ENCODE measurements at places on chromosomes 12 and 14.

- no peak for DNase-seq
Observed at GRCh38 chr12:2057795-2058408, 5.1 kb downstream of the CACNA1C start.

DNA sequence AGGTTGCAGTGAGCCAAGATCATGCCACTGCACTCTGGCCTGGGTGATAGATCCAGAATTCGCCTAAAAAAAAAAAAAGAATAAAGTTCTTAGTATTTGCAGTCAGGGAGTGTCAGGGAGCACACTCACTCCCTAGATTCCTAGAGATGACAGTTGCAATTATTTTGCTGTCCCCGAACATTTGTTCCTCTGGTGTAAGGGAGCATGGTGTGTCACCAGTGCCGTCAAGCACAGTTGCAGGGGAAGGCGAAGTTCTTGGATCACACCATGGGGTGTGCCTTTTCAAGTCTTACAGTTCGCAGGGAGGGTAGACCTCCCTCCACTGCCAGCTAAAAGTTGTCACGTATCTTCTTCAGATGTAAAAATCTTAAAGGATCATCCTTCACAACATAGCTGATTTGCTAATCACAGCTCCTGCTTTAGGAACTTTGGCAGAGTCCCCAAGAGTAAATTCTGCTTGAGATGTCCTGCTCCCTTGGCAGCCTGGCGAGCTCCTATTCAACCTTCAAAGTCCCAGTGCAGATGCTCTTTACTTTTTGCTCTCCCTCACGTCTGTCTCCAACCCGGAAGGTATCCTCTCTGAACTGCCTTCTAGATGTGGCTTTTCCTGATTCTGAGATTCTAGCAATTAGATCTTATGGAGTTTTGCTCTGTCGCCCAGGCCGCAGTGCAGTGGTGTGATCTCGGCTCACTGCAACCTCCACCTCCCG, 11.3 kb downstream of the ACACB start:
- no peak for DNase-seq

- no peak for DNase-seq
Observed at GRCh38 chr12:124227951-124228711, 66.8 kb upstream of the RFLNA start.

- DNase-seq: no peak
Observed at GRCh38 chr14:91331721-91332120, 85.9 kb downstream of the CCDC88C start.

GRCh38 chr12:131368668-131369071, 342.2 kb upstream of the SFSWAP start:
- DNase-seq: no peak

DNA sequence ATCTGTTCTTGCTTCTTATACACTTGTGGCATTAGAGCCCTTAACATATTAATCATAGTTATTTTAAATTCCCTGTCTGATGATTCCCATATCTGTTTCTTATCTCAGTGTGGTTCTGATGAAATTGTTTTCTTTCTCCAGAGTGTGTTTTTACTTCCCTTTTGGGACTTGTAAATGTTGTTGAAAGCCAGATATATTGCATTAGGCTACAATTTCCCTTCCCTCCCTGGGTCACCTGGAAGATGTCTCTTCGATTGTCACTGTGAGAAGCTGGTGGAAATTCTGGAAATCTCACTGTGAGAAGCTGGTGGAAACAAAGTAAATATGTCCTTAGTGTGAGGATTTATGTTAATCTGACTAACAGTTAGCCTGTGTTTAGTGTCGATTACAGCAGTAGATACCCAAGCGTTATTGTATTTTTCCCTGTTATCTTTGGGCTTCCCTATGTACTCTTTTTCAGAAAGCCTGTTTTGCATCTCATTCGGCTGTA, 717.3 kb downstream of the TRHDE start:
- no peak for DNase-seq

- no peak for DNase-seq
Observed at GRCh38 chr14:93976477-93977057, at the start of gene ASB2. ASB2 (minus strand) TSS chr14:93976570; CDS start chr14:93964539, 12,031 bp downstream.

GRCh38 chr12:108099778-108100489, 29.2 kb upstream of the WSCD2 start:
- no peak for DNase-seq

GRCh38 chr14:59069163-59069854, 119.2 kb upstream of the DAAM1 start:
- DNase-seq: no peak

- no peak for DNase-seq
Observed at GRCh38 chr14:54747616-54748015, 155.0 kb downstream of the GCH1 start.

DNA sequence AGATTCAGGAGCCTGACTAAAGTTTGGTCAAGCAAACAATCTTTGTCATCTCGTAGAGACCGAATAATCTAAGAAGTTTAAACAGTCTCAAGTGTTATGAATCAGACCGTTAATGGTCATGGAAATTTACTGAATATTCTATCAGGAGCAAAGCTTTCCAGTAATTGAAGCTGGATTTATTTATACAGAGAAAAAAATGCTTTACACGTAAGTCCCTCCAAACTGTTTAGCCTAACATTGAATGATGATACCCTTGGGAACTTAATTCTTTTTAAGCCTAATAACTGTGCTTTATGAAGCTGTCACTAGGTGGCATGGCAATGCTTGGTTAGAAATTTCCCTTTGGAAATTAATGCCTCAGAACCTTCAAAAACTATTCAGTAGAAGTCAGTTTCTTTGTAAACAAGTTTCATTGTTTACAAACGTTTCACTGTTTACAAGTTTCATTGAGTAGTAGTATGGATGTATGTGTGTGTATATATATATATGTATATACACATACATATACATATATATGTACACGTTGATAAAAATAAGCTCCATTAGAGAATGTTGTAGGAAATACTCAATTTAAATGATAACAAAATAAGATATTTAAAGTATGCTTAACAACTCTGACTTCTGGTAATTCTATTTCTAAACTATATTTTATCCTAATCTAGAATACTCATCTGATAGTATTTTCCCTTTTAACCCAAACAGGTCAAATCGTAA, 32.1 kb downstream of the DEPDC4 start:
- peak; percentile 35 for DNase-seq

GRCh38 chr12:94545935-94546771, 86.5 kb upstream of the CEP83 start:
- DNase-seq: peak; percentile 61

- no peak for DNase-seq
Observed at GRCh38 chr12:806200-806791, 53.9 kb downstream of the WNK1 start.

DNA sequence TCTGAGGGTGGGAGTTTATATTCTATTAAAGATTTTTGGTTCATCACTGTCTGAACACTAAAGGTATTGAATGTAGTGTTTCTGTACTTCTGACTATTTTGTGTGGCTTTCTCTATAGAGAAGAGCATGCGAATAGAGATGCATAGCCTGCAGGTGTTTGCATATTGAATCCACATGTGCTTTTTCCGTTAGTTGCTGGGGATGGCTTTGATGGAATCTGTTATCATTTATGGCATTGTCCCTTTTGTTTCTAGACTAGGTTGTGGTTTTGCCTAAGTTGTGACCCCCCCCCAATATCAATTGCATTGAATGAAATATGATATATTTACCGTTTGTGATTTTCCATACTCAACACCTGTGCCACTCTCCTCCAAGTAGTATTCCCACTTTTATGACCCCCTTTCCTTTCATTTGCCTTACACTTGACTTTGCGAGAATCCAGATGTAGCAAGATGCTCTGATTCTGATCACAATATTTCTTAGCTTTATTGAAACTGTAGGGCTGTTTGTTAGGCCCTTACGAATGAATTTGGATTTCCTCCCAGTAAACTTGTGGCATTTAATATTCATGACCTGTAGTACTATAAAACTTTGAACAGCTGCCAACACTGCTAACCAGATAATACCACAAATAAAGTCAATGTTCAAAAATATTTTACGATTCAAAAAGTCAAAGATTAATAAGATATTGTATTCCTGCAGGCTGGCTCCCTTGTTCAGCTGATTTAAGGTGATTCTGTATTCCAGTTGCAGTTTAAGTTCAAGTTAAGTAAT, 176.4 kb downstream of the TMTC2 start:
- DNase-seq: no peak

GRCh38 chr14:24816011-24816928, 182.3 kb upstream of the GZMB start:
- DNase-seq: no peak

DNA sequence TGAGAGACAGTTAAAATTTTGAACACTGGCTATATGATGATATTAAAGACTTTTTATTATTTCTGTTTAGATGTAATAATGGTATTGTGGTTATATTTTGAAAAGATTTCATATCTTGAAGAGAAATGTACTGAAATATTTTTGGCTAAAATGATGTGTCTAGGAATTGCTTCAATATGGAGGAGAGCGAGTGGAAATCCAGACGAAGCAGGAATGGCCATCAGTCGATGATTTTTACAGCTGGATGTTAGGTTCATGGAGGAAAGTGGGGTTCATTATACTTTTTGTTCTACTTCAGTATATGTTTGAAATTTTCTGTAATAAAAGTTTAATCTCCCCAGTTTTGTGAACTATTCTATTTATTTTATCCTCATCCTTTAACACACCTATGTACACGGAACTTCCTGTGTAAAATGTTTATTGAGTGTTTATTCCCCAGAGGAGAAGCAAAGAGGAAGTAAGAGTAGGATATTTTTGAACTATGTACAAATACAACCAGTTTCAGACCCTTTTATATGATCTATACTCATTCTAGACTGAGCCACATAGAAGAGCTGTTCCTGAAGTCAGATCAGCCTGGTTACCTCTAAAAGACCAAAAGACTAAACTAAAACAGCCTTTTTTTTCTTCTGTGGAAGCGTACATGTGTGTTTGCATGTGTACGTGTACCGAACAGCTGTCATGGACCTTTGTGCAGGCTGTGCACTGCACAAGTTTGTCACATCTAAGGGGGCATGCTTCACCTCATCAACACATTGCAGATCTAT, 211.0 kb upstream of the NUDT4 start:
- no peak for DNase-seq

- no peak for DNase-seq
Observed at GRCh38 chr14:93375673-93376156, 28.7 kb downstream of the COX8C start.

- no peak for DNase-seq
Observed at GRCh38 chr14:40025101-40025500, 592.9 kb upstream of the FBXO33 start.

DNA sequence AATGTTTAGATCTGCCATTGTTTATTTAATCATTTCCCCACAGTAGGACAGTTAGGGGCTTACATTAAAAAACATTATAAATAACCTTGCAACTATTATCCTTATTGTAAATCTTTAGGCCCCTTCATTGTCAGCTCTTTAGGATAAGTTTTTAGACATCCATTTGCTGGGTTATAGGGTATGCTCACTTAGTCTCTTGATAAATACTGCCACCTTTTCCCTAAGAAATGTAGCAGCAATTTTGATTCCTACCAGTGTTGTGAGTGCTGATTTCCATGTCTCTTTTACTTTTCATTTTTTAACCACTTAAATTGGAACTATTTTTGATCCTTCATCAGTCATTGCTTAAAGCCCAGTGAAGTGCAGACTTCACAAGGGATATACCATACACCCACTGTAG, 94.4 kb downstream of the AVPR1A start:
- no peak for DNase-seq

DNA sequence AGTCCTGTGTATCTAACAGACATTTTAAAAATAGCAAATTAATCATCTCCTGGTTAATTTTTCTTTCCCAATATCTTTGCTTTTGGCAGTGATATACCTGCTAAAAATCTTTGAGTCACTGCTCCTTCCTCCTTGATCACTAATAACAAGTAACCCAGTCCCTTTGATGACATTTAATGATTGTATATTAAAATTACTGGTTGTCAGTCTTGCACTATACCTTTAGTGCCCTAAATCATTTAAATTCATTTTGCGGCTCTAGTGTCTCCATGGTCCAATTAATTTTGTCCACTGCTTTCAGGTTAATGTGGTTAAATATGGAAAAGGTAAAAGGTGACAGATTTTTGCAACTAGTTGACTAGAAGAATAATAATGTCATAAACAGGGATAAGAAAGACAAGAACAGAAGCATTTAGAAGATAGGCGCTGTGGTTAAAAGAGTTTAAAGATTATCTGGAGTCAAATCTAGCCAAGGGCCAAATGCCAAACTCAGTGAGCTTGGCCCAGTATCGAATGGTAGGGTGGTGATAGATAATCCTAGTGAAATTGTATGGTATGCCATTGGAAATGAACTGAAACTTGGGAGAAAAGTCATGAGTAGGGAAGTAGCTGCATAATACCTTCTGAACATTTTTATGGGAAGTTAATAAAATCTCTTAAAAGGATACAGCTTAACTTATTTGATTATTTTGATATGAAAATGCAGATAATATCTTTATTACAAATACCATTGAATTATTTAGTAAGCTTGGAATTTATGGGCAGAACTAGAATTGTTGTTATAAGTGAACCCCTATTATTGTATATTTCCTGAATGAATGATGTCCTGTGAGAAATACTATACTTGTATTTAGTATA, 115.0 kb downstream of the PCNX1 start:
- DNase-seq: no peak

DNA sequence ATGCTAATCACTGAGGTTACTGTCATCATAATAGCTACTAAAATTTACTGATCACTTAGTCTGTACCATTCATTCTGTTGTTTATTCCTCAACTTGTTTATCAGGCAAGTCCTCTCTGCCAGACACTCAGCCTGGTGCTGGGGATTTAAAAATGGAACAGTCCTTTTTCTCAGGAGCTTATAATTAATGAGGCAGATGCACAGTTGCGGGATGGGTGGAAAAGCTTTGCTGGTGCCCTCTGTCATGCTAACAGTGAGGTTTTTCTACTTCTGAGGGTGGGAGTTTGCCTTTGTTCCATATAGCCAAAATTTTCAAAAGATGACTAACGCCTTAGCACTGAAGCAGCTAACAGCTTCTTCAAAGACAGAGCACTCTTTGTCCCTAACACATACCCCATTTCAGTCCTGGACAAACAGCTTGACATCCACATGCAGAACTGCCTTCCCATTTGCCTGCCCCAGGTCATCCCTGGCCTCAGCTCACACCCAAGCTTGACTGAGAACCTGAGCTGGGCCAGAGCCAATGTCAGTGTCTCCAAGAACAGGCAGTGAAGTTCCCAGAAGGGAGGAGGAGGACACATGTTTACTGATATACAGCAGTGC, 30.8 kb upstream of the HSPB8 start:
- DNase-seq: no peak

- DNase-seq: no peak
Observed at GRCh38 chr12:53169644-53170043, 10.9 kb upstream of the ZNF740 start.
